ENCODE measurements at places on chromosomes 5 and 9.

- no peak for DNase-seq
Observed at GRCh38 chr9:132365986-132366385, 11.2 kb upstream of the SETX start.

- DNase-seq, result no peak
Observed at GRCh38 chr9:114696814-114697544, 15.0 kb upstream of the TEX48 start.

DNA sequence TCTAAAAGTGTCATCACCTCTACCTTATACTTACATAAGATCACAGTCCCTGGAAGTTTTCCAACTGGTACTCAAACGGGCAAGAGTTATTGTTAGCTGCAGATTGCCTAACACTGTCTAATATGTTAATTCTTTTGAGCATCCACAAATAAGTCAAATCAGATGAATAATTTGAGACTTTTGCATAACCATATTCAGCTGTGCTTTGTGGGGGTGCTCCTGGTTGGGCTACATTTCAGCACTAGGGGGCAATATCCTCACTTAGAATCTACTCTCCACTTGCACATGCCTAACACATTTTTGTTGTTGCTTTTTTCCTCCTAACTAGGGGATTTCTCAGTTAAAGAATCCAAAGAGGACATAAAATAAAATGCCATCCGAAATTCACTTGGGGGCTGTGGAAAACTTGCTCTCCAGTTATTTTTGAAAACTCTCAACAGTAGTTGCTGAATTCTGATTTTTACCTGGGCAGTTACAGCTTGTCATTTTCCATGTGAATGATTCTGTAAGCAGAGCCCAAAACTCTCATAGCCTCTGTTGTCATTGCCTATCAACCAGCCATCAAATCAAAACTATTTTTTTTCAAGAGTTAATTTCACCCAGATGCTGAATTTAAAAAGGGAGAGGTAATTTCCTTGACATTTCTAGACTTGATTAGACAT is 71.5 kb downstream of the TRIM36 start:
- DNase-seq, result peak; percentile 33

GRCh38 chr5:72834924-72835323 is 18.5 kb downstream of the TNPO1 start:
- no peak for DNase-seq

- no peak for DNase-seq
Observed at GRCh38 chr5:83672646-83673045, 48.0 kb downstream of the HAPLN1 start.

DNA sequence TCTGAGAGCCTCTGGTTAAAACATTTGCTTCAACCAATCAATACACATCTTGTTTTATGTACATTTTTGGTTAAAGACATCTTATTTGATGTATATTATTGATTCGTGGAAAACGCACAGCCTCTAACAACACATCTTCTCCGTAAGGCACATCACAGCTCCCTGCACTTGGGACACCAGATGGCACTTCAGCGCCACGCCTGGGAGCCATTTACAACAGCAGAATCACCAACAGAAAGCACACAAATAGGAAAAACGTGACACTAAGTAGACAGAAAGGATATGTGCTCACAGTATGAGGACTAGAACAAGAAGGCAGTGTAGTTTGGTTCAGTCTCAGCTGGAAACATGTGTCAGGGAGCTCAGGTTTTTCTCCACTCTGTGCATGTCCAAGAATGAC is 199.7 kb downstream of the ROR2 start:
- DNase-seq, result no peak

- peak; percentile 55 for DNase-seq
Observed at GRCh38 chr5:157502143-157502647, 42.2 kb downstream of the NIPAL4 start.
